ENCODE measurements at places on chromosomes 4 and X.
A peak's percentile ranks its signal among the peaks of the same experiment; 100 is the strongest.

- no peak for DNase-seq
Observed at GRCh38 chr4:158176108-158176507, 3.3 kb upstream of the GASK1B start.

DNA sequence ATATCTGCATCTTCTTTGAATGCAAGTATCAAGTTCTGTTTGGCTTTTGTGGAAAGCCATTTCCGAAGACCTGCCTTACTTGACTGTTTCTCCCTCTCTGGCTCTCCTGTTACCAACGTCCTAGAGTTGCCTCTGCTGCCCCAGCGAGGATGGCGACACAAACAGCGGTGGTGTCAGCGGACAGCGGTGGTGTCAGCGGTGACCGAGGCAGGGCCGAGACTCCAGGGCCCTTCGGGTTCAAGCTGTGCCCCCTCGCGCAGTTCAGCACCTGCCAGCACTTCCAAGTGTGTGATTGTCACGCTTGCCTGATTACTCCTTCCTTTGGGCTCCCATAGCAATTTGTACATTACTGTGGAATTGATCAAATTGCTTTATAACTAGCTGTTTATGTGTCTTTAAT, 336.9 kb upstream of the FAT1 start:
- no peak for DNase-seq

DNA sequence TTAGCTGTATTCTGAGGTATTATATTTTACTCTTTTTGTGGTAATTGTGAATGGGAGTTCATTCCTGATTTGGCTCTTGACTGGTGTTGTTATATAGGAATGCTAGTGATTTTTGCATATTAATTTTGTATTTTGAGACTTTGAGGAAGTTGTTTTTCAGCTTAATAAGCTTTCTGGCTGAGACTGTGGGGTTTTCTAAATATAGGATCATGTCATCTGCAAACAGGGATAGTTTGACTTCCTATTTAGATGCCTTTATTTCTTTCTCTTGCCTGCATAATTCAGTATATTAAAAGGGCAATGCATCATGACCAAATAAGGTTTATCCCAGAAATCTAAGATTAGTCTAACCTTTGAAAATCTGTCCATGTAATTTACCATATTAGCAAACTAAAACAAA, 44.7 kb upstream of the EPGN start:
- no peak for DNase-seq

DNA sequence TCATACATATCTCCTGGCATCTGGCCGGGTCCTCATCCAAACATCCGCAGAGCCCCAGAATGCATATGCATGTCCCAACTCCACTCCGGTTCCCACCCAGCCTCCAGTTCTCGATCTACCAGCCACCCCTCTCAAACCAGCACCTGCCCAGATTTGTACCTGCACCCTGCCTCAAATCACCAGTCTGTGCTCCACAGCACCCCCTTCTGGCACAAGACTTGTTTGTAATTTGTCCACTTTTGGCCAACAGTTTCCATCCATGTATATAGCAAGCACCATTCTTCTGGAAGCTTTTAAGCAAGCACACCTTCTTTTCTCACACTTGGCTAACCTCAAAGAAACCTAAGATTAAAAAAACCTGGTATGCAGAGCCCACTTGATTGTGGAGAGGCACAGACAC, 644.1 kb downstream of the MID1IP1 start:
- DNase-seq = peak; percentile 32

GRCh38 chr4:94819371-94820168, 61.8 kb downstream of the BMPR1B start:
- no peak for DNase-seq

GRCh38 chr4:38462367-38463055, 201.5 kb upstream of the KLF3 start:
- DNase-seq = no peak

GRCh38 chr4:87088186-87088585, 132.2 kb downstream of the KLHL8 start:
- DNase-seq = no peak

GRCh38 chrX:7055386-7056137, 92.0 kb upstream of the STS start:
- DNase-seq = no peak

GRCh38 chr4:88531549-88531948, 8.0 kb upstream of the PYURF start:
- DNase-seq = no peak

GRCh38 chr4:173174594-173175012, 6.0 kb downstream of the GALNT7 start:
- DNase-seq = no peak

GRCh38 chr4:144174401-144175067, 34.0 kb upstream of the GYPA start:
- peak; percentile 69 for DNase-seq

DNA sequence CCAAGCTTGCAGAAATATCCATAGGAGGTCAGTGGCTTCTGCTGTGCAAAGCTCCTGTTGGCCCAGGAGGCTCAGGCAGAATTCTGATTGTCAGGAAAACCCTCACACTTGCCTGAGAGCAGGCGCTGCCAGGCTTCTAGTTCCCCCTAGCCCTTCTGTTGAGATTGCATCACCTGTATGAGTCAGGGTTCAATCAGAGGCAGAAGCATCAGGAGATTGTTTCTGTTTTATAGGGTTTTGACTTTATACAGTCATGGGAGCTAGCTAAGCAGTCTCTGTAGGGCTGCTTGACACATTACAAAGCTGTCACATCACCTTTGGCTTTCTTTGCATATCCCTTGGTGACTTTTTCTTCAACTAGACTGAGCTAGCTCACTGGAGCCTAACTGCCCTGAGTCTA, 27.8 kb downstream of the DIPK2B start:
- peak; percentile 12 for DNase-seq

DNA sequence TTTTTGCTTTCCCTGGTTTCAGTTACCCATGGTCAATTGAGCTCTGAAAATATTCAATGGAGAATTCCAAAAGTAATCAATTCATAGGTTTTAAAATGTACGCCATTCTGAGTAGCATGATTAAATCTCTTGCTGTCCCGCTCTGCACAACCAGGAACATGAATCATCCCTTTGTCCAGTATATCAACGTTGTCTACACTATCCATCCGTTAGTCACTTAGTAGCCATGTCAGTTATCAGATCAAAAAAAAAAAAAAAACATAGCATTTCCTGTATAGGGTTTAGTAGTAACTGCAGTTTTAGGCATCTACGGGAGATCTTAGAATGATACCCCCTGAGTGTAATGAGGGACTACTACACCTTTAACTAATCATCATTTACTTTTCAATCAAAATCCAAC, 15.1 kb downstream of the LAMP2 start:
- no peak for DNase-seq

DNA sequence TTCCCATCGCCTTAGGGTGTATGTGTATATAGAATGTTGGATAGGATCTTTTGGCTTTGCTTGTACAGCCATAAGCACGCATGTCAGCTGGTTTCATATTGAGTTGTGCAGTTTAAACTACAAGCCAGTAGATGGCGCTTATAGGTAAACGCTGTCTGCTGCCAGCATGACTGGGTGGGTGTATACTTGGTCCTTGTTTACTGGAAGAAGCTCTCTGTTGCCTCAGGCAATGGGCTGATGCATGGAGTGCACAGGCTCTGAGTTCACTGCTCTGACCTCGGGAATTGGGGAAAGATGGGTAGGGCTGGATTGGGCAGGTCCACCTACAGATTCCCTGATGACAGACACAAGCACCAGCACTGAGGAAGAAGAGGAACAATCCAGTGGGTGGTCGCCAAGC, 831.5 kb downstream of the STIM2 start:
- DNase-seq = peak; percentile 36
